ENCODE measurements at places on chromosomes 6 and 20.

DNA sequence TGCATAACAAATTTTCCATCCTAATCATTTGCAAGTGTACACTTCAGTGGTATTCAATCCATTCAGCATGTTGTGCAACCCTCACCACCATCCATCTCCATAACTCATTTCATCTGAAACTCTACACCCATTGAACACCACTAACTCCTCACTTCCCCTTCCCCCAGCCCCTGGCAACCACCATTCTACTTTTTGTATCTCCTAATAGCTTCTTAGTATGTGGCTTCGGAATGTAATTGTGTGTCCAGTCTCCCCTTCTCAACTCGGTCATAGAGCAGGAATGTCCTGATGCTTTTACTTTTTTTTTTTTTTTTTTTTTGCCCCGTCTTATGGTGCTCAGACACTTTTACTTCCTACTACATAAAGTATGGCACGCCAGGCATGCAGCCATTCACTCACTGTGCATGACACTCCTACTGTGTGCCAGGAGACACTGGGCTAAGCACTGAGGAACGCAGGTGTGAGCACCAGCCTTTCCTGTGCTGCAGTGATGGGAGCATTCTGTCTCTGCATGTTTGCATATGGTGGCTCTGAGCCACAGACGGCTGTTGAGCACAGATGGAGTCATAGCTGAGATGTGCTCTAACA is 15.3 kb downstream of the HCK start:
- DNase-seq, result no peak

GRCh38 chr6:55293116-55293515 is 34.2 kb upstream of the GFRAL start:
- no peak for DNase-seq

GRCh38 chr20:45138561-45139300 is 14.5 kb upstream of the WFDC12 start:
- DNase-seq, result peak; percentile 55

DNA sequence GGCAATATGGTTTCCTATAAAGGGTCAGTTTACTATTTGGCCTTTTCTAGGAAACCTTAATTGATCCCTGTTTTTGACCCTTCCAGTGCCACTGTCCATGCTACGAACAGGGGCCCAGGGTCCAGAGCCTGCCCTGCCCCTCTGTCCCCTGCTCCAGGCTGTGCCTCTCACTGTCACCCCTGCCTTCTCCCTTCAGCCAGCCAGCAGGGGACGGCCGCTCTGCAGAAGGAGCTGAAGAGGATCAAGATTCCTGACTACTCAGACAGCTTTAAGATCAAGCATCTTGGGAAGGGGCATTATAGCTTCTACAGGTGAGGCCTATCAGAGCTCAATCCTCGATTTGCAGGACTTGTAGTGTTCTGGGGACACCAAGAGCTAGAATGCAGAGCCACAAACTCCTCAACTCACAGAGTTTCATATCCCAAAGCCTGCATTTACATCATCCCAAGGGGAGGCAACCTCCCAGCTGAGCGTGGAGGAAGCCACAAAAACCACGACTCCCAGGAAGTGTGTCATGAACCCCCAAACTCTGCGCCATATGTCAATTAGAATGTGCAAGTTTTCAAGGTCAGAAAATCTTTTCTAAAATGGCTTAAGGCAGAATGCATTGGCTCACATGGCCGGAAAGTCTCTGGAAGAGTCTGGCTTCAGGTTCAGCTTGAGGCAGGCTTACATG is 3.6 kb downstream of the BPI start:
- DNase-seq, result no peak

GRCh38 chr20:52867305-52867704 is 104.9 kb upstream of the TSHZ2 start:
- DNase-seq, result no peak

DNA sequence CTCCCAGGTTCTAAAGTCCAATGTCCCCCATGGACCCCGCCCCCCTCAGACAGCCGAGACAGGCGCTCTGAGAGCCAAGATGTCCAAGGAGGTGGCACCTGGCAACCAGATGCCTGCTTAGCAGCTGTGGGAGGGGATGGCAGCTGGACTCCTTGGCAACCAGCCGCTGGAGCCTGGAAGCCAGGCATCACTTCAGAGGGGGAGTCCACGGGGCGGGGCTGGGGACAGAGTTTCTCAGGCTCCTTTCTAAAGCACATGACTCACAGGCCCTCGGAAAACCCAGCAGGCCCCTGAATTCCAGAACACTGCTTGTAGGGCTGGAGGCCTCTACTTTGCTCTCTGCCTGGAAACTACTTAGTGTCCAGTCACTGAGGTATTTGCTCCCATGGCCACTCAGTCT is 51.5 kb downstream of the PREX1 start:
- no peak for DNase-seq

DNA sequence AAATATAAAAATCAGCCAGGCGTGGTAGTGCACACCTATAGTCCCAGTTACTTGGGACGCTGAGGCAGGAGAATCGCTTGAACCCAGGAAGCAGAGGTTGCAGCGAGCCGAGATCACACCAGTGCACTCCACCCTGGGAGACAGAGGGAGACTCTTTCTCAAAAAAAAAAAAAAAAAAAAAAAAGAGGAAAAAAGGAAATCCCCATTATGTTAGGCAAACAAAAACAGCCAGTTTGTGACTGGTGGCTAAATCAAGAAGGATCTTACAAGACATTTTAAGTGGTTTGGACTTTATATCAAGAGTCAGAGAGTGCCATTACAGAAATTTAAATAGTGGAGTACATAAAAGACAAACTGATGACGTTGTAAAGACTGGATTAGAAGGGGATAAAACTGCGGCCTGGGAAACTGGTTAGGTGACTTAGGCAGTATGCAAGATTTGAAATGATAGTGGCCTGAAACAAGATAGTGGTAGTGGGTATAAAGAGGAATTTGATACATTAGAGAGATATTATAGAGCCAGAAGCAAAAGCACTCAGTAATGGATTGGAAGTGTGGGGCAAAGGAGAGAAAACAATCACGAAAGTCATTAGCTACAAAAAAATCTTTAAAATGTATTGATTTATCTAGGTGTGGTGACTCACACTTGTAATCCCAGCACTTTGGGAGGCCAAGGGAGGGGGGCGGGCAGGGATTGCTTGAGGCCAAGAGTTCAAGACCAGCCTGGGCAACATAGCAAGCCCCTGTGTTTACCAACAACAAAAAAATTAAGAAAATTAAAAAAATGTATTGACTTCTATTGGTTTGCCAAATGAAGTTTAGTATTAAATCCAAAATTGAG is 1.7 kb upstream of the MYO6 start:
- no peak for DNase-seq

Measured in stimulated activated CD8-positive, alpha-beta memory T cell treated with anti-CD3 and anti-CD28 coated beads, Interleukin-15, amount 100 ng/mL, for 48 hours (primary cell).